ENCODE measurements at places on chromosomes 2 and 18.
A peak's percentile ranks its signal among the peaks of the same experiment; 100 is the strongest.

GRCh38 chr2:44679990-44680389, 261.5 kb upstream of the SIX3 start:
- peak; percentile 42 for DNase-seq

GRCh38 chr2:118670276-118670675, 177.2 kb downstream of the EN1 start:
- no peak for DNase-seq

GRCh38 chr2:4831751-4832150, 860.4 kb upstream of the SOX11 start:
- no peak for DNase-seq

- no peak for DNase-seq
Measured at GRCh38 chr18:37230768-37231167, 334.8 kb downstream of the CELF4 start.

- no peak for DNase-seq
Measured at GRCh38 chr2:234292205-234292961, 204.5 kb downstream of the ARL4C start.

DNA sequence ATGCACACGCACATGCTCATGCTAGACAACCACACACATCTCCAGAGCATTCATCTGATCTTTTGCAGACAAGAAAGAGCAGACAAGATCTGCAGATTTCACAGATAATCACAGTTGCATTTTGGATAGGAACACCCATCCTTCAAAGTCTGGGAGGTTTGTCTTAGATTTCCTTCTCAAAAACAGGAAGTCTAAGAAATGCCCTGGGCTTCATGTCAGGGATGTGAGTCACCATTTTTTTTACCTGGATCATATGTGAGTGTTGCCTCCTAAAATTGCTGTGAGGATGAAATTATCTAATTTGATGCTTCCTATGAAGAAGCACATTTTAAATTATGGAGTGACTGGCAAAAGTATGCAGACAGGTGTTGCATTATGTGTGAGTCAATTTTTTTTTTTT, 46.1 kb downstream of the SRD5A2 start:
- no peak for DNase-seq

DNA sequence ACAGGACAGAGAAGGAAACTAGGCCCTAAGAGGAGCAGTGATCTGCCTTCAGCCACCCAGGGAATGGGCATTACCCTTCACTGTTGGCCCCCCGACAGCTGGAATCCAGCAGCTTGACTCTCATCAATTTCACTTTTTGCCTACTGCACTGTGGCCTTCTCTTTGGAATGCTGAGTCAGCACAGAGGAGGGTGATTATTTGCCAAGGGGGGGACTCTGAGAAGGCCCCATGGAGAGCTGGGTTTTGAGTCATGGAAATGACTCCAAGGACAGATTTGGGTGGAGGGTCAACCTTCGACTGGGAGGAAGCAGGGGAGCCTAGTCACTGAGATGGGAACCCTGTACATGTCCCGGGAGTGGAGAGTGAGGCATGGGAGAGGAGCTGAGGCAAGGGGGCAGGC, 38.1 kb upstream of the NTSR2 start:
- DNase-seq = no peak

- DNase-seq = no peak
Measured at GRCh38 chr2:239150125-239151011, 250.5 kb downstream of the HDAC4 start.

DNA sequence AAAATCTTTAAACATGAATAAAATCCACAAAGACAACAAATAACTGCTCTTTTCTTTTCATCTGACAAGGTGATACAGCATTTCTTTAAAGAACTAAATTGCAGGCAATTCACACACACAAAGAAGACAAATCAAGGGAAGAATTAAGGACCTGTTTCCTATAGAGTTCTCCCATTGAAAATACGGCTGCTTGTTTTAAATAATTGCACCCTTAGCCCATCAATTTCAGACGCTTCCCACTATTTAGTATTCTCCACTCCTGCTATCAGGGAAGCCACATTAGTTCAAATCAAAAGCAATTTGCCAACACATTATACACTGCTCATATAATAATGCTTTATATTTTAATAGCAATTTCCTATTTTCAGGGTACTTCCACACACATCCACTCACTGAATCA, 11.3 kb downstream of the CMPK2 start:
- DNase-seq = no peak

- DNase-seq = no peak
Measured at GRCh38 chr18:24195296-24196053, 56.6 kb downstream of the CABYR start.

DNA sequence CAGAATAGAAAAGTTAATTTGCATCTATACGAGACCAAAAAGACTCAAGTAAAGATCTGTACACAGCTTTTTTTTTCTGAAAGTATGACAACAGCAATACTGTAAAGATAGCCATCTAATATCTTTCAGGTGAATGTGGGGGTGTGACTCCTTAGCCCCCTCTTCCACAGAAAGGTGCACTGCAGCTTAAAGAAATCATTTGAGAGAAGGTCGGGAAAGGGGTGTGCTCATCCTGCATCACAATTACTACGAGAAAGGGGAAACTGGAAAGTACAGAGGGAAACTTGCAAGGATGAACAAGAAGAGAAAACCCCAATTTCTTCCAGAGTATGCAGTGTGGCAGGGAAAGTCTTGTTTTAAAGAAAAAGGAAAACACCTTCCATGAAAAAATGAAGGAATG, 255.6 kb downstream of the CCDC178 start:
- DNase-seq = no peak

- DNase-seq = no peak
Measured at GRCh38 chr2:213834746-213835145, 550.5 kb downstream of the SPAG16 start.

GRCh38 chr2:120735746-120736170, at the start of gene GLI2:
GLI2 (plus strand) TSS chr2:120735868; CDS start chr2:120797321, 61,453 bp downstream.
- peak; percentile 77 for DNase-seq

DNA sequence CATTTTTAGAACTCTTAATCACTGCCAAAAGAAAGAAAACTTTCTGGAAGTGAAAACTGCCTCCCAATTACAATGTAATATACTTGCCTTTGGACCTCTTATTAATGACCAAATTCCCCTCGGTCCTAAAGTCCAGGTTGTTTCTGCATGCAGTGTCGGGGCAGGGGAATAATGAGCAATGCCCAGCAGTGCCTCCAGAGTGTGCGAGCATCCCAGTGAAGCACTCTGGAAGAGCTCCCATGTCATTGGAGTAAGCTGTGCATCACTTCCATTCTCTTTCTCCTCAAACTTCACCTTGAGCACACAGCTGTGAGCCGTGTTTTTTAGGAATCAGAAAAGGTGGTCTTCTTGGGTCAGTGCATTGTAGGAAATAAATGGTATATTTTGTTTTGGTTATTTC, 107.1 kb downstream of the SH3RF3 start:
- no peak for DNase-seq

- DNase-seq = no peak
Measured at GRCh38 chr2:234203135-234203984, 152.9 kb downstream of the SPP2 start.

DNA sequence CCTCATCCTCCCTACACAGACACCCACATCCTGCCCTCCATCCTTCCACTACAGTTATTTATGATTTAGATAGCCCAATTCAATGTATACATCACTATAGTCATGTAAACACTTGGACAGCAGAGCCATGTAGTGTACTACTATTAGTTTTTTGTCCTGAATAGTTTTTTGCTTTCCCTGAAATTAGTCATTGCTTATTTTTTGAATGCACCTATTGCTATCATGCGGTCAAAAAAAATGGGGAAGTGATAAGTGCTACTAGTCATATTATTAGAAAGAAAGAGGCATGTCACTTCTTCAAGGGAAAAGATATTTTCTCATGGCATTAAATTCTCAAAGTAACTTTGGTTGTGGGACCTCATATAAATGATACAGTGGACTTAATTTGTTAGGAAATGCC, 6.8 kb upstream of the GREB1 start:
- no peak for DNase-seq

GRCh38 chr2:65026704-65027464, 29.3 kb upstream of the CEP68 start:
- DNase-seq = no peak

GRCh38 chr2:223047260-223047761, 4.7 kb upstream of the KCNE4 start:
- DNase-seq = no peak

GRCh38 chr2:9762164-9762563, 81.1 kb upstream of the TAF1B start:
- DNase-seq = no peak

DNA sequence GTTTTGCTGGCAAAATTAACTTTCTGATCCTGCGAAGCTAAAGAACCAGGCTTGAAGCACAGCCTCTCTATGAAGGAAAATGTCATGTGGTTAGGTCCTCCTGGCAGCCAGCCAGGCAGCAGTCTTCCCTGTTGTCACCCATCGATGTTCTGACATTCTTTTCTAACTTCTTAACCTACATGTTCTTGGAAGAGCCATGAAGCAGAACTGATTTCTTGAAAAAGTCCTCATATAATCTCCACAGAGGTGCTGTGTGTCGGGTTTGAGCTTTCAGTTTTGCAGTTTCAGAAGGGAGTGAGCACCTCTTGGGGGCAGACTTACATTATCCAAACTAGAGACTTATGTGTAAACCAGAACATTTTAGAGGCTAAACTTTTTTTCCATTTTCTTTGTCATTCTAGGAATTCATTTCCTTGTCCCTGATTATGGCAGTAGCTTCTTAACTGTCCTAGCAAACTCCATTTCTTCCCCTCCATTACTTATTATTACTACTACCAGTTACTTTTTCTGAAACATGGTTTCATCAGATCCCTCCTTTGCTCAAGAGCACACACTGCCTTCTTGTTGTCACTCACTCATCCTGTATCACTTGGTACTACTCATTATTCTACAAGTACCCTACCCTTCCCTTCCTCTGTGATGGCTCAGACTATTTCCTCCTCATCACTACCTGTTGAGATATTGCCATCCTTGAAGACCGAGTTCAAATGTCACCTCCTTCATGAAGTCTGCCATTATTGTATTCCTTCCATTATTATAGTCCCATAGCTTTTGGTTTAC, 31.1 kb downstream of the DOK1 start:
- no peak for DNase-seq
